ENCODE measurements at places on chromosomes 5 and 9.

DNA sequence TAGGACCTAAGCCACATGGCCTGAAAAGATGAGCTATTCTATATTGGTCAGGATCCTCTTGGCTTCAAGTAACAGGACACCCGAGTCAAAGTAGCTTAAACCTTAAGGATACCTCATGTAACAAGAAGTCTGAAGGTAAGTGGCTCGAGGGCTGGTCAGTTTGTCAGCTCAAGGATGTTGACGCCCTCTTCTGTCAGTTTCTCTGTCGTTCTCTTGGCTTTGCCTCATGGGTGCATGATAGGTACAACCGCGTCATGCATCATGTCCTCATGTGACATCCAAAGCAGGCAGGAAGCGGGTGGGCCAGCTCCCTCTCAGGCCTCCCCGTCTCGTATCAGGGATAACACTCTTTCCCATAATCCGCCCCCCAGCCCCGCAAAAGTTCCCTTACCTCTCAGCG lies 22.1 kb upstream of the TCERG1 start:
- no peak for DNase-seq

- no peak for DNase-seq
Measured at GRCh38 chr9:80787636-80788035, 901.7 kb downstream of the TLE1 start.

DNA sequence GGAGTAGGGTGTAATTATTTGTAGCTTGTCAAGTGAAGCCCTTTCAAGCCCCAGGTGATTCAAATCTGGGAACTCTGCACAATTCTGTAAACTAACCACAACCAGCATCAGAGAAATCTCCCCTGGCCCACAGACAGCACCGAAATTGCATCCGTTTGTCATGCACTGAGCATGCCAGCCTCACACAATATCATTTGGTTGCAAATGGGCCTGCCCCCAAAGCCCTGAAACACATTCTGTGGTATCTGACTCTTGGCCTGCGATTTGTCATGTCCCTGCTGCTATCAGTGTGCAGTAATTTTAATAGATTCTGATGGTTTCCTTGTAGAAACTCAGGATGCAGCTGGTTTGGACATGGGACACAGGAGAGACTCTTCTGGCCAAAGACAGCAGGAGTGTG lies 35.3 kb downstream of the SNX24 start:
- no peak for DNase-seq

- no peak for DNase-seq
Measured at GRCh38 chr5:50967563-50968355, 301.3 kb downstream of the PARP8 start.

- no peak for DNase-seq
Measured at GRCh38 chr5:52693280-52693679, 94.4 kb upstream of the ITGA1 start.

DNA sequence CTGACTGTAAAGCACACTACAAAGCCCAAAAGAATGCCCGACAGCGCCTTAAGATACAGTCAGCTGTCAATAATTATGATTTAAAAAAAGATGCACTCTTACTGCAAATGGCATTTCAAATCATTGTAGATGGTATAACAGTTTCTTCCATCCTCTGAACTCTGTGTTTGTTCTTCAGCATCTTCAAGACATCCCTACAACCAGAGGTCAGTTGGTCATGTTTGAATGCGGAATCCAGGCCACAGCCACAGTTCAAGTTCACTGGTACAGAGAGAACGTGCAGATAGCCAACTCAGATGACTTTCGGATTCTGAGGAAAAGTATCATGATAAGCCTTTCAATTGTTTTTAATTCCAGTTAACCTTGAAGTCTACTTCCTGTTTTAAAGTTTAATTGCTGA lies 8.7 kb upstream of the MYOT start:
- DNase-seq = no peak

DNA sequence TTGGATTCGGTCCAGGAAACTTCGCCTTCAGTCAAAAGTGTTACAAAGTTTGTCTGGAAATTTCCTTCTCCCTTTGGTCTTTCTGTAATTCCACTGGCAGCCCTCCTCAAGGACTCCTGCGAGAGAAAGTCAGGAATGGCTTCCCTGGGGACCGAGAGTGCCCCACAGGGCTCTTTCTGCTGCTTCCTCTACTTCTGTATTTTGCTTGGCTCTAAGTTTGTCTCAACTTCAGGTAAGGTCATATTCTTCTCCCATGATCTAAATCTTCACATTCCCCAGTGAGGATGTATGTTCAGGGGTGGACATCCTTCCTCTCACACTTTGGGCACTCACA lies 10.3 kb upstream of the RIOK2 start:
- DNase-seq = no peak

GRCh38 chr5:168286386-168286785 lies 5.1 kb upstream of the WWC1 start:
- DNase-seq = no peak

DNA sequence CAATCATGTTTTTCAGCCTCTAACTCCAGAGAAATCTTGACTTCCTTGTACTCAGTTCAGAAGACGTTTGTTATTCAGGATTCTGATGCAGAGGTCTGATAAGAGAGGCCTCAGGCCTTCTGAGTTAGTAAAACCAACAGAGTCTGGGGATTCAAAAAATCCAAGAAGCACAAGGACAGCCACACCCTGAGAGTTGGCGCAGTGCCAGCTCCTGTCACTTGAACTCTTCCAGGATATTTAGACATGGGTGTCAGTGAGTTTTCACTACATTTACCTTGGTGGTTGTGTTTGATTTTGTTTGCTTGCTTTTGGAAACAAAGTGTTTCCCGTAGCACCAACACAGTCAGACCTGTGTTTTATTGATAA lies 41.6 kb upstream of the PDE8B start:
- DNase-seq = no peak

DNA sequence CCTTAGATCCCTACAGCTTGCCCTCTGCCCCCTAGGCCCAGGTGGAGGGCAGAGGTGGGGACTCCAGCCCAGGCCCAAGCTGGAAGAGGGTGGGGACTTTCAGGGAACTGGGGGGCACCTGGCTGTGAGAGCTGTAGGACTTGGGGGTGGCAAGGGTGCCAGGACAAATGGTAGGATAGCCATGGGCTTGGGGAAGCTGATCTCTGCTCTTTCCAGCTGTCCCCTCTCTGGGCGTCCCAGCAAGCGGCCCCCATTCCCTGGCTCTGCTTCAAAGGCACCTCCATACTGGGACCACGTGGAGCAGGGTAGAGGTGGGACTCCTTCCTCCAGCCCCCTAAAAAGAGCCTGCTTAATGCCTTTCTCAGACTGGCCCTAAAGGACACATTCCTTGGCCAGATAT lies 385 bp downstream of the LTC4S start:
- no peak for DNase-seq

DNA sequence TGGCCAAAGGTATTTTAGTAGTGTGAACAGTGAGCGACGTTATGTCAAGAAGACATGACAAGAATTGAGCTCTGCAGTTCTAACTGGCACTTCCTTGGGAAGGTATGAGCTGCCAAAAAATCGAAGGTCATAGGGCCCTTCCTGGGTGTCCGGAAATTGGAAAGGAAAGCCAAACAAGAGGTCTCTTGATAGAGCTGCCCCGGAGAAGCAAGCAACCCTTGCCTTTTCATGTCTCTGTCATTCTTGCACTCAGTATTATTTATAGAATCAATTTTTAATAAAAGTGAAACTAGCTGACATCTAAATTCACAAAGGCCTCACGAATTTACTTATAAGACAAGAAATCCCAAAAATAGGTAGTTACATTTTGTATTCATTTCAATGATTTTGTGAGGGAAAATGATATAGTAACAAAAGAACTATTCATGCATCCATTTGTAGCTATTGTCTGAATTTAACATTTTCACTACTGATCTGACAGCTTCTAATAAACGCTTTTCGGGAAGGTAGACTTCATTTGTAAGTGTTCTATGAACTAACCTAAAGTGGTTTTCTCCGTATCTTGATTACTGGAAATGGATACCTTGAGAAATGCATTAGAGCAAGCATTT lies 113.8 kb upstream of the VCAN start:
- no peak for DNase-seq

Data from HS-5 (cell line).